ENCODE measurements at places on chromosomes 1 and 21.

- DNase-seq: no peak
Observed at GRCh38 chr21:23801292-23801691, 1806.0 kb downstream of the MRPL39 start.

- no peak for DNase-seq
Observed at GRCh38 chr1:155833665-155834295, 23.2 kb downstream of the GON4L start.

DNA sequence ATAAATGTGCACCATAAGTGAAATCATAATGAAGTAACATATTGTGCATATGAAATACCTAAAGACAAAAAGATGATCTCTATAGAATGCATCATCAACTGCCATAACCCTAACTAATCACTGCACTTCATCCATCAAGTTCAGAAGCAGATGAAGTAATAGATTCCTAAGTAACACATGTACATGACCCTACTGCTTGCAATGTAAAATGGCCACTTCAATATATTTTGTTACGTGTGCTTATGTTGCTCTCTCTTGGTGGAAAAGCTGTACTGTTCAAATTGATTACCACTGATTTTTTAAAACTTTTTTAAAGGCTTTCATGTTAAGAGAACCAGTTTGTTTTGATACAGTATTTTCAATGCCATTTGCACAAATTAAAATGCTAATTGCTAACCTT, 141.8 kb downstream of the TTLL7 start:
- DNase-seq: no peak

DNA sequence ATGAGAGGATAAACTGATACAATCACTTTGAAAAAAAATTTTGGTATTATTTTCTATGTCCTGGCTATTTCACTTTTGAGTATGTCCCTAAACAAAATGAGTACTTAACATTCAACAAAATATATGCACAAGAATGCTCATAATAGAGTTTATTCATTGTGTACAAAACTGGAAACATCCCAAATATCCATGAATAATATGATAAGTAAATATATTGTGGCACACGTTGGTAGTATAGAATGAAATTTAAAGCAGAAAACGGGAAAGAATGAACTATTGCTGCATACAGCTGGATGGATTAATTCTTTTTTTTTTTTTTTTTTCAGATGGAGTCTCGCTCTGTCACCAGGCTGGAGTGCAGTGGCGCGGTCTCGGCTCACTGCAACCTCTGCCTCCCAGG, 725.2 kb downstream of the LTN1 start:
- no peak for DNase-seq

- DNase-seq: no peak
Observed at GRCh38 chr1:173241528-173242347, 34.6 kb upstream of the TNFSF4 start.

- DNase-seq: no peak
Observed at GRCh38 chr1:220592714-220593113, 64.8 kb downstream of the MARK1 start.

GRCh38 chr1:160997323-160998038, 23.5 kb downstream of the F11R start:
- no peak for DNase-seq

DNA sequence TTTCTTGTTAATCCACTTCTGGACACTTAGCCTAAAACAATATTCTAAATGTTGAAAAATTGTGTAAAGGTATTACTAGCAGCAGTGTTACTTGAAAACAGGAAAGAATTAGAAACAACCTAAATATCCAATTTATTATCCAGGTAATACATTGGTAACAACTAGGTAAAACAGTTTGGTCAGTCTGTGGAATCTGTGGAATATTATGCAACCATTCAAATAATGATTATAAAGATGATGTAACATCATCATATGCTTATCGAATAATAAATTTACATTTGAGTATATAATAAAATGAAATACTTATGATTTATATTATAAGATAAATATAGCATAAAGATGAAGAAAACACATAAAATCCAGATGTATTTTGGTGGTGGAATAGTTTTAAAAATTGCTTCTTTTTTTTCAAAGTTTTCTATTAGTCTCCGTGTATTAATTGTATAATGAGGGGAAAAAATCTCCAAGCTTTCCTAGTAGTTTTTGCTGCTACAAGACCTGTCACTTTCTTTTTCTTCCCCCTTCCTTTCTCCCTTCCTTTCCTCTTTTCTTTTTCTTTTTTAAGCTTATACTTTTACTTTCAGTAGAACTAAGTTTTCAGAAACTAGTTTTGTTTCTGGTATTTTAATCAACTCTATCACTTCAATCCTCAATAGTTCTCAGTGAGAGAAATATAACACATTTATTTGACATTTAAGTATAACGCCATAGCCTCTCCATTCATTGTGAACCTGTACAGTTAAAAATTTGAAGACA, 197.8 kb upstream of the HMCN1 start:
- DNase-seq: no peak

DNA sequence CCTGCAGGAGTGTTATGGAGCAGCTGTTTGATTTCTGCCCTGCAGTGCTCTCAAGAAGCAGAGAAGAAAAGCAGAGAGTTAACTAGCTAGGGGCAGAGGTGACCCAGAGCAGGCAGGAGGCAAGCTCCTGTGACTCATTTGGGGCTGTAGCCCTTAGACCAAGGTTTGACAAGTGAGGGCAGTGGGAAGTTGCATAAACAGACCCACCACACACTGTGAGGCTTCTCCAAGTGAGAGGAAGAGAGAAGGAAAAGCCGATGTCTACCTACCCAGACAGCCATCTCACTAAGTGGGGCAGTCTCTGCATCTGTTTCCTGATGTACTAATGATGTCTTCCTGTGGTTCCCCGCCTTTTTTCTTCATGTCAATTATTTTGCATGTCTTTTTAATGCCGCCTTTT, 159.9 kb upstream of the NR5A2 start:
- no peak for DNase-seq

- DNase-seq: no peak
Observed at GRCh38 chr1:165296205-165296604, 60.3 kb downstream of the LMX1A start.

GRCh38 chr1:226624526-226624925, 76.0 kb downstream of the STUM start:
- DNase-seq: no peak

DNA sequence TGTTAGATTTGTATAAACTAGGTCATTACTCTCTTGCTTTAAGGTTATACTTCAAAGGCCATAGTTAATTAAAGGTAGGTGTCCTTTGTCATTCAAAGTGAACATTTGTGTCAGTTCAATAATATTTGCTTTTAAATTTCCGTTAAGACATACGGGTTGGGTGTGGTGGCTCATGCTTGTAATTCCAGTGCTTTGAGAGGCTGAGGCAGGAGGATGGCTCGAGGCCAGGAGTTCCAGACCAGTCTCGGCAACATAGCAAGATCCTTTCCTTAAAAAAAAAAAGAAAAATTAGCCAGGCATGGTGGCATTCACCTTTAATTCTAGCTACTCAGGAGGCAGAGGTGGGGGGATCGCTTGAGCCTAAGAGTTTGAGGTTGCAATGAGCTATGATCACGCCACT, 80.4 kb downstream of the KIF26B start:
- no peak for DNase-seq

- no peak for DNase-seq
Observed at GRCh38 chr1:96060621-96061020, 661.0 kb upstream of the PTBP2 start.

- DNase-seq: no peak
Observed at GRCh38 chr1:116560704-116561490, 9.9 kb downstream of the CD58 start.

- no peak for DNase-seq
Observed at GRCh38 chr1:234917495-234918180, 211.0 kb downstream of the TOMM20 start.

DNA sequence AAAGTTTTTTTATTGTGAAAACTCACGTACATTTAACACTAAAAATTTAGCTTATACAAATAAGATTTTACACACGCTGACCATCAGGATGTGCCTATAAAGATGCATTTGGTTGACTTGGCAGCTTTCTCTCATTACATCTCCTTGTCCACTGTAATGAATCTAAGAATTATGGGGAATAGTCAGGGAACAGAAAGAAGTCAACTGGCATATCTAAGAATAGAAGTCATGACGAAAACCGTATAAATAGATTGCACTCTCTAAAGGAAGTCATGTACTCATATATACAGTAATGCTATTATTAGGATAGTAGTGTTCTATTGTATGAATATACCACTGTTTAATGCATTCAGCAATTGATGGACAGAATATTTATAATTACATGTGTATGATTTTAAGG, 575.8 kb upstream of the B3GALT2 start:
- DNase-seq: no peak

DNA sequence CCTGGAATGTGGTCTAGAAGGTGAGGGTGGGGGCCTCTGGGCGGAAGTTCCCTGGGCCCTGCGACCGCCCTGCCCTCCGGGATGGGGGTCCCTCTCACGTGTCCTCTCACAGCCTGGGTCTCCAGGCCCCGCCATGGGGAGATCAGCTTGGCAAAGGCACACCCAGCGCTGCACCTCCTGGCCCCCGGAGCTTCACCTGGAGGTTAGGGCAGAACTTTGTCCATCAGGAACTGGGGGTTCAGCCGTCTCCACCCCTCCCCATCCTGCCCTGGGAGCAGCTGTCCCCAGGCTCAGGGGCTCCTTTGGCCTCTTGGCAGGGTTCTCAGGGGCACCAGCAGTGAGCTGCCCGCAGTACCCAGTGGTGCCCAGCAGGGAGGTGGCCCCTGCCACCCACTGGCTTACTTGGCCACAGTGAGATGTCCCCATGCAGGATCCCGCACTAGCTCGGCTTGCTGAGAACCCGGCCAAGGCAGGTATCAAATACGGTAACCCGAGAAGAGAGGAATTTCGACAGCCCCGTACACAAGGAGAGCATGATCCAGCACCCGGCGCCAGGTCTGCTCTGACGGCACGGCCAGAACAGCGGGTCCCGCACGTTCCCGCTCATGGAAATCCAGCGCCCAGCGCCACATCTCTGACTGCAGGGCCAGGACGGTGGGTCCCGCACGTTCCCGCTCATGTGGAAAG, 36.7 kb downstream of the RRP1 start:
- DNase-seq: no peak

GRCh38 chr1:48251323-48251722, 28.8 kb downstream of the SLC5A9 start:
- DNase-seq: no peak

DNA sequence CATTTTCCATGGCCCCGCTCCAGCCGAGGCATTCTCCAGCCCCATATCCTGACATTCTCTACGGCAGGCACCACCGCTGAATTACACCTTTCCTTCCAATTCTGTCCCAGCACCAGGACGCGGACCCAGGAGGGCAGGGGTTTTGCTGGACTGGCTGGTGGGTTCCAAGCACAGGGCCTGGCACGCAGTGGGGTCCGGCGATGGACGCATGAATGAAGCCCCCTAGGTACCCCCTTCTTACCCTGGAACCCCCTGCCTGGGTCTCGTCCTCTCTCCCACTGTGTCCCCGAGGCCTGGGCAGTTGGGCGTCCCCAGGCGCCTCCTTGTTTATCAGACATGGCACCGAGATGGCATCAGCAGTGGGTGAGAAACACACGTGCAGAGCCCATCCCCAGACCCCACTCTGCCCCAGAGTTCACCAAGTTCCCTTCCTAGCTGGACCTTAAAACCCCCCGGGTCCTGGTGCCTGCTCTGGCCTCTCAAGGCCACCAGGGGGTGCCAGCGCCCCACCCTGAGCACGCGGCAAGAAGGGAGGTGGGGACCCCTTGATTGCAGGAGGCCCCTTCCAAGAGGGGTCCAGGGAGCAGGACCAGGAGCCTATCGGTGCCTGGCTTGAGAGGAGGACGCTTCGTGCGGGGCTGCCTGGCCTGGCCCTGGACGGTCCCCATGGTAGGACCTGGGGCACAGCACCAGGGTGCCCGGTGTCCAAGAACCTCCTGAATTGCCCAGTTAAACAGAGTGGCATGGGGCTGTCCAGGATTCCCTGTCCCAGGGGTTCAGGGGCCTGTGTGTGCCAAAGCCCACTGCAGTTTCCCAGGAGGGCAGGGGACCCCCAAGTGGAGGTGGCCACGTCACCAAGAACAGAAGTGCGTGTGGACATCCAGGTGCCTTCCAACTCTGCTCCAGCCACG, 46.1 kb downstream of the MEGF6 start:
- DNase-seq: no peak

DNA sequence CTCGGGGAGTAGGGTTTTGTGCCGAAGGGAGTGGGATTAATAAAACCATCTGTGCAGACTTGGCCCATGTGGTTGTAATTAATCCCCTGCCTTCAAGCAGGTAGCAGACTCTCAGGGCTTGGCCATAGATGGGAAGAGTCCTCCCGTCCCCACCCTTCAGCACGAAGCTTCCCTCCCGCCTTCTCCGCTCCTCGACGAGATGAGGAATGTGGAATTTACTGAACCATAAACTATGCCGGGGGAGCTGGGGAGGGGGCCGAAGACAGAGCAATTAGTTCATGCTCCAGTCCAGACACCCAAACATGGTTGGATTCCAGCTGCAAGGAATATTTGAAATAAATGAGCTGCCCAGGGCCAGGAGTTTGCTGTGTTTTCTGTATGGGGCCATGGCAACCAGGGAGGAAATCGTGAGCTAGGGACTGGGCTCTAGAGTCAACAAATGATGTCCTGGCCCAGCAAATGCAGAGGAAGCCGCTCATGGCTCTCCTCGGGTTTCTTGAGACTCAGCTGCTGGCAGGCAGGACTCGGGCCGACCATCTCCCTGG, 78.8 kb downstream of the SPSB1 start:
- DNase-seq: no peak

DNA sequence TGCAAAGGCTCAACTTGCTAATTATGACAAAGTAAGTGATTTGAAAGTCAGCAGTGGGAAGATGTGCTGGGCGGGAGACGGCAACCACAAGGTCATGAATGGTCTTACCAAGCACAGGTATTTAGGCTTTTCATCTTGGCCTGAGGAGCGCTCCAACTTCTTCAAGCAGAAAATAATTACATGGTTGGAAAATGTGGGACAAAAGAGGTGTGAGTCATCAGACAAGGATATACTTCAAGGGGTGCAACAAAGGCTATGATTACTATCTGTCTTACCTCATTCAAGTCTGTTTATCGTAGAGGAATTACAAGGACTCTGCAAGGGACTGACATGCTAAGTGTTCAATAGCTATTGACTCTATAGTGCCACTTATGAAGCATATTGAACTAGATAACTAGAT, 2005.7 kb downstream of the MRPL39 start:
- no peak for DNase-seq

GRCh38 chr1:117659550-117660270, 53.9 kb downstream of the TENT5C start:
- no peak for DNase-seq

All from hypothalamus (tissue), 51 donors.